Fibroblast of lung (primary cell): ENCODE measurements at places on chromosomes 12 and 14.

DNA sequence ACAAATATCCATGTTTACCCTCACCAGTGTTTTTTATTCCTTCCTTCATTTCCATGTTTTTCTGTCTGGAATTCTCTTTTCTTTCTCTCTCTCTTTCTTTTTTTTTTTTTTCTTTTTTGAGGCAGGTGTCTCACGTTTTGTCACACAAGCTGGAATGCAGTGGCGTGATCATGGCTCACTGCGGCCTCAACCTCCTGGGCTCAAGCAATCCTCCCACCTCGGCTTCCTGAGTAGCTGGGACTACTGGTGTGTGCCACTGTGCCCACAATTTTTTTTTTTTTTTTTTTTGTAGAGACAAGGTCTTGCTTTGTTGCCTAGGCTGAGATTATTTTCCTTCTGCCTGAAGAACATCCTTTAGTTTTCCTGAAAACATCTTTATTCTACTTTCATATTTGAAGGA, 15.0 kb upstream of the AMIGO2 start:
- DNase-seq: no peak

- DNase-seq: no peak
Observed at GRCh38 chr14:26729851-26730250, 132.0 kb upstream of the NOVA1 start.

DNA sequence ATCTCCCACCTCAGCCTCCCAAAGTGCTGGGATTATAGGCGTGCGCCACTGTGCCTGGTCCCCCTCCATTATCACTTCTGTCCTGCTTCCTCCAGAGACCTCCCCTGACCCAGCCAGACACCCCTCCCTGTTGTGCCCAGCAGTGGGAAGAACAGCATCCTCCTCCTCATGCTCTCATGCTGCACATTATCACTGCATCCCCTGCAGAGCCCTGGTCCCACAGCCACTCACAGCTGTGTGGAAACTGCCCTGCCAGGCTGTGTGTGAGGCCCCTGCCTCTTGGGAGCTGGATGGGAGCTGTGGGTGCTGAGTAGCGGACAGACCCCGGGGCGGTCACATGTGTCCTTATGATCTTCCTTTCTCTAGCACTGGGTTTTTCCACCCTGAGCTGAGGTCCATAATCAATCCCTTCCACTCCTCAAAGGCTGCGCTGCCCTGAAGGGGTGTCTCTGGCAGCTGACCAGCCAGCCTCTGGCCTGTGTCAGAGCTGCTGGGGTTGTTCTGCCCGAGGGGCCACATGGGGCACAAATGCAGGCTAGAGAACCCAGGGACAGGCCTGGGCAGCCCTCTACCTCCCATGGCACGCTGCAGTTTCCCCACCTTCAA, 9.2 kb downstream of the HIP1R start:
- DNase-seq: no peak

GRCh38 chr14:104520620-104521410, 58.7 kb upstream of the C14orf180 start:
- no peak for DNase-seq

- DNase-seq: peak; percentile 39
Observed at GRCh38 chr12:123576611-123577010, 7.7 kb upstream of the TMED2 start.
